GM12865 (cell line): ENCODE measurements at places on chromosomes 12 and 14.

GRCh38 chr14:28196878-28197277, 569.7 kb upstream of the FOXG1 start:
- no peak for DNase-seq

DNA sequence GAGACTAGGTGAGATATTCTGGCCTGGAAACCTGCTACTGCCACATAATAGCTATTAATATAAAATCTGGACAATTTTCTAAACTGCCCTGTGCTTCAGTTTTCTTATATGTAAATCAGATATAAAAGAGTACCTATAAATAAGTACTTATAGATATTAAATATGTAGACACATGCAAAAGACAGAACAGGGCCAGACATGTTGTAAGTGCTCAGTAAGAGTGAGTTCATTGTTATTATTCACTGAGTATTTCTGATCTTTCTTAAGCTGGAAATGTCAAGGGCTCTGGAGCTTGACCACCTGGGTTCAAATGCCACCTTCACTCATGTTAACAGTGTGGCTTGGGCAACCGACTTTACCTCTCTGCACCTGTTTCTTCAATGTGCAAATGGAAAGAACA, 179.8 kb downstream of the GALC start:
- no peak for DNase-seq

GRCh38 chr14:58815161-58815701, 177.5 kb downstream of the DACT1 start:
- DNase-seq = no peak

- no peak for DNase-seq
Observed at GRCh38 chr12:132518354-132518992, 28.5 kb downstream of the FBRSL1 start.
